ENCODE measurements at places on chromosomes 1 and 21. TPM values are rescaled to one million over a fixed set of nuclear protein-coding genes. Genes with fewer than 3 reads are reported as not detected.

MATN1 gene
- 0.47 TPM for polyA plus RNA-seq

- no peak overlapping the region for H3K4me3 ChIP-seq
- no peaks in the 10 kb centered on the region for H3K4me1 ChIP-seq
- H3K27ac ChIP-seq: no peak overlapping the region
These were observed 14.1 kb upstream of the FAAH start for GRCh38 chr1:46379996-46380395.

- H3K4me3 ChIP-seq: no peak overlapping the region
- DNase-seq: no peak
- H3K27me3 ChIP-seq: no peaks in the 10 kb centered on the region
- H3K27ac ChIP-seq: no peak overlapping the region
These were observed 320.1 kb upstream of the FMN2 start for GRCh38 chr1:239771550-239771949.

DNA sequence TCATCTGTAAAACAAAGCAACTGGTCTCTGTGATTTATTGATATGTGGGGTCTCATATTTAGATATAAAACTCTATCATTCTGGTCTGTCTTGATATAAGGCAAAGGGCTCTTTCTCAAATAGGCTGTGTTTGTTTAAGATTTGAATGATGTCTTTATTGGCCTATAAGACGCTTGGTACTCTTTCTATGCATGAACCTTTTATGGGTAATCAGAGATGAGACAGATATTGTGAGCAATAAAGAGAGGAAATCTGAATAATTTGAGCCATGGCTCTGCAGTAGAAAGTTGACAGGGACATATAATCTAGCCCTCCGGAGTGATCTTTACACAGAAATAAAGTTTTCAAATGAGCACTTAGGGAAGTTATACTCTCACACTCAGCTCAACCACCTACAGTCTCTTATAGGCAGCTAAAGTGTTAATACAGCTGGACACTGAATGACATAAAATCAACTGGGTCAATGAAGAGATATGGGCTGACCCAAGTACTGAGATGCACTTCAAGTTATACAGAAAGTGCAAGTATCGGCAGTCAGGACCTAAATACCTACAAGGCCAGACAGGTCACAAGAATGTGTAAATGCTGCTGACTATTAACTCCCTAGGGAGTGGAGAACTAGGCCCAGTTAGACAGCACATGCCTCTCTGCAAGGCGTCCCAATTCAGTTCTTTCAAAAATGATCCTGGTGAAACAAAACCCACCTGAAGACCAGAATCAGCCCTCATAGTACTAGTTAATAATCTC, 111.0 kb downstream of the PTPN14 start:
- H3K27me3 ChIP-seq: no peaks in the 10 kb centered on the region
- H3K4me1 ChIP-seq: peaks cover 12% of the 10 kb centered on the region
- DNase-seq: no peak
- H3K4me3 ChIP-seq: no peak overlapping the region
- H3K27ac ChIP-seq: peak overlapping the region; percentile 57

DNA sequence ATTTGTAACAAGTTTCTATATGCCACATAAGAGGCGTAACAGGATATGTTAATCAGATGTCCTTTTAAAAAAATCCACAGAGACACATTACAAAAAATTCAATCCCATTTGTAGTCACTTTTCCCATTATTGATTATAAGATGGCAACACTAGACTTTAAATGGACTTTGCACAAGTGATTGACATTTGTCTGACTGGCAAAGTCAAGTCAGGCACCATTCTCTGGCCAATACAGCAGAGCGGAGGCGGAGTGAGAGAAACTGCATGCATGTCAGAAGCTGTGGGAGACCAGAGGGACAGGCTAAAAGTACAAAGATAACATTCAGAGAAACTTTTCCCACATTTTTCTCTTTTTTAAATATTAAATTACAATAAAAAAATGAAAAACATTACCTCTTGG, 28.1 kb upstream of the RGS5 start:
- H3K27me3 ChIP-seq: no peaks in the 10 kb centered on the region
- H3K4me1 ChIP-seq: no peaks in the 10 kb centered on the region
- H3K4me3 ChIP-seq: no peak overlapping the region
- H3K27ac ChIP-seq: no peak overlapping the region
- H3K36me3 ChIP-seq: no peaks in the 10 kb centered on the region

DNA sequence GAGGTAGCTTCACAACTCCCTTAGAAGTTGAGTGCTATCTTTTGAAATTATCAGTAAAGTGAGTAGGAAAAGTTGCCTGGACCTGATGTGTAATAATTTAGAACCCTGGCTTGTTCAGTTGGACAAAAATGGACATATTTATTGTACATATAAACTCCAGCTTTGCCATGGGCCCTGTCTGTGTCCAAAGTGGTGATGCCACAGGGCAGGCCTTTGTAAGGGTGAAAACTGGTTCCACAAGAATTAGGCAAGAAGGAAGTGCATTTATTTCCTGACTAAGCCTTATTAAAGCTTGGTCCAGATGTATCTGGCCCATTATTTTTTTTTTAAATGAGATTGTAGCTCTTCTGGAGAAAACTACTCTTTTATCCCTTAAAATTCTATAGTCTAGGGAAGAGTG, 47.9 kb downstream of the MACO1 start:
- H3K4me3 ChIP-seq: no peak overlapping the region
- H3K36me3 ChIP-seq: peaks cover 4% of the 10 kb centered on the region
- no peak for DNase-seq
- no peak overlapping the region for H3K27ac ChIP-seq

DNA sequence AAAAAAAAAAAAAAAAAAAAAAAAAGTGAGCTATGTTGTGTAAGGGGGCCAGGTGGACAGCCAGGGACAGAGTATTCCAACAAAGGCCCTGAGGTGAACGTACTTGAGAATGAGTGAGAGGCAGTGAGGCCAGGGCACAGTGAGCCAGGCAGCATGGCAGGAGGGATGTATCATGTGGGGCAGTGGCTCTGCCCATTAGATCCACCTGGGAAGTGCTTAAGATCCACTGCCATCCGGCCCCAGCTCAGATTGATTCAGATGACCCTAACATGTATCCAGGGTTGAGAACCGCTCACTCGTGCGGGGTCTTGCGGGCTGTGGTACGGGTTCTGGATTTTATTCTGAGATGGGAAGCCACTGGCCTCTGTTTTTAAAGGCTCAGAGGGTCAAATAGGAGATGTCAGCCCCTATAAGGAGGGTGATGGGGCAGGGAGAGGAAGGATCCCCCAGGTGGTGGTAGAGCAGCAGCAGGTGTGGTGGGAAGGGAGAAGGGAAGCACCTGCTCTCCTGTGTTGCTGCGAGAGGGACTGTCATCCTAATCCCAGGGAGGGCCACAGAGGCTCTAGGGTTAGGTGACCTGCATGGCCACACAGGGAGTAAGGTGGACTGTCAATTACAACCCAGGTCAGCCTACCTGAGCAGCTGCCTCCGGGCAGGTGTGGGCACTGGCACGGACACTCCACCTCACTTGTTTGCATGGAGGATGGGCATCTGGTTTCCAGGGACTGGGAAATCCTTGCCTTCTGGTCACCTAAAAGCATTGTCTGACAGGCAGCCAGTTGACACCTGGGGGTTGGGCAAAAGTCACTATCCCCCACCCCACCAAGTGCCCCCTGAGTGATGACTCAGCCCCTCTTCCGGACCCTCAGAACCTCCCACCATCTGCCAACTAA, 31.6 kb downstream of the CDK18 start:
- H3K36me3 ChIP-seq: no peaks in the 10 kb centered on the region
- H3K27me3 ChIP-seq: no peaks in the 10 kb centered on the region
- H3K4me1 ChIP-seq: no peaks in the 10 kb centered on the region
- H3K4me3 ChIP-seq: no peak overlapping the region
- H3K27ac ChIP-seq: no peak overlapping the region

- H3K36me3 ChIP-seq: no peaks in the 10 kb centered on the region
- H3K4me1 ChIP-seq: no peaks in the 10 kb centered on the region
- no peak overlapping the region for H3K4me3 ChIP-seq
- DNase-seq: no peak
- no peak overlapping the region for H3K27ac ChIP-seq
- peaks cover 5% of the 10 kb centered on the region for H3K27me3 ChIP-seq
These were observed 482.2 kb downstream of the CAMTA1 start for GRCh38 chr1:7267493-7267892.

GRCh38 chr1:119516680-119517079, 9.7 kb downstream of the HSD3B1 start:
- no peak overlapping the region for H3K27ac ChIP-seq
- no peaks in the 10 kb centered on the region for H3K4me1 ChIP-seq
- H3K4me3 ChIP-seq: no peak overlapping the region
- DNase-seq: no peak
- no peaks in the 10 kb centered on the region for H3K36me3 ChIP-seq
- H3K27me3 ChIP-seq: no peaks in the 10 kb centered on the region

All from left lung (tissue), 14 donors.